ENCODE measurements at places on chromosomes 1 and 21. TPM values are rescaled to one million over a fixed set of nuclear protein-coding genes. Genes with fewer than 3 reads are reported as not detected.

Gene AIRE
- total RNA-seq: not detected

Gene MACO1
- 9.2 TPM for total RNA-seq

Gene IL20
- not detected for total RNA-seq

Gene RGS5
- total RNA-seq: 3.2 TPM

All from HepG2 (cell line).